ENCODE measurements at places on chromosomes 2 and 18.

GRCh38 chr2:237433920-237434676 is 20.1 kb upstream of the COL6A3 start:
- DNase-seq = no peak

DNA sequence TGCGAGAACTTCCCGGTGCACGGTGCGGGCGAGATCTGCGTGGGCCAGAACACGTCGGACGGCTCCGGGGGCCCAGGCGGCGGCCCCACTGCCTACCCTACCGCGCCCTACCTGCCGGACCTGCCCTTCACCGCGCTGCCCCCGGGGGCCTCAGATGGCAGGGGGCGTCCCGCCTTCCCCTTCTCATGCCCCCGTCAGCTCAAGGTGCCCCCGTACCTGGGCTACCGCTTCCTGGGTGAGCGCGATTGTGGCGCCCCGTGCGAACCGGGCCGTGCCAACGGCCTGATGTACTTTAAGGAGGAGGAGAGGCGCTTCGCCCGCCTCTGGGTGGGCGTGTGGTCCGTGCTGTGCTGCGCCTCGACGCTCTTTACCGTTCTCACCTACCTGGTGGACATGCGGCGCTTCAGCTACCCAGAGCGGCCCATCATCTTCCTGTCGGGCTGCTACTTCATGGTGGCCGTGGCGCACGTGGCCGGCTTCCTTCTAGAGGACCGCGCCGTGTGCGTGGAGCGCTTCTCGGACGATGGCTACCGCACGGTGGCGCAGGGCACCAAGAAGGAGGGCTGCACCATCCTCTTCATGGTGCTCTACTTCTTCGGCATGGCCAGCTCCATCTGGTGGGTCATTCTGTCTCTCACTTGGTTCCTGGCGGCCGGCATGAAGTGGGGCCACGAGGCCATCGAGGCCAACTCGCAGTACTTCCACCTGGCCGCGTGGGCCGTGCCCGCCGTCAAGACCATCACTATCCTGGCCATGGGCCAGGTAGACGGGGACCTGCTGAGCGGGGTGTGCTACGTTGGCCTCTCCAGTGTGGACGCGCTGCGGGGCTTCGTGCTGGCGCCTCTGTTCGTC is 1.7 kb downstream of the FZD7 start:
- peak; percentile 57 for DNase-seq

DNA sequence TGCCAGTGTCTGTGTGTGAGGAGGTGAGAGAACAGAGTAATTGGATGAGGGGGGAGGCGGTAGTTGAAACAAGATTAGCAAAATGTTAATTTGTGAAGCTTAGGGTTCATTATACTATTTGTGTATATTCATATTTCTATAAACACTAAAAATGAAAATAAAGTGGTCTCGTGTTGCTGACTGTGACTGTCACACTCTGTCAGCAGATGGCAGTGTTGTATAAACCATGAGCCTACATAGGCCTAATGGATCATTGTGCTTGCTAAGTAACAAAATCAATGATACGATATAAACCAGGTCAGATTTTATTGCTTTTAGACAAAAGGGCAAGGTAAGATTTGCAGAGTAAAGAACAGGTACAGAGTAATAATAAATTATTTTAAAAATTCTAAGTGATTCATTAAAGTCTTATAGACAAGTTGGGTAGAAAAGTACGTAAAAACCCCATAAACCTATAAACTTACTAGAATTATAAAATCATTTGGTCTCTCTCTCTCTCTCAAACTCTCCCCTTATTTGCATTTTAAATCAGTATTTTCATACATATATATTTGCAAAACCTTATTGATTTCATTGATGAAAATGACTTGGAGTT is 182.7 kb downstream of the RPIA start:
- DNase-seq = no peak

DNA sequence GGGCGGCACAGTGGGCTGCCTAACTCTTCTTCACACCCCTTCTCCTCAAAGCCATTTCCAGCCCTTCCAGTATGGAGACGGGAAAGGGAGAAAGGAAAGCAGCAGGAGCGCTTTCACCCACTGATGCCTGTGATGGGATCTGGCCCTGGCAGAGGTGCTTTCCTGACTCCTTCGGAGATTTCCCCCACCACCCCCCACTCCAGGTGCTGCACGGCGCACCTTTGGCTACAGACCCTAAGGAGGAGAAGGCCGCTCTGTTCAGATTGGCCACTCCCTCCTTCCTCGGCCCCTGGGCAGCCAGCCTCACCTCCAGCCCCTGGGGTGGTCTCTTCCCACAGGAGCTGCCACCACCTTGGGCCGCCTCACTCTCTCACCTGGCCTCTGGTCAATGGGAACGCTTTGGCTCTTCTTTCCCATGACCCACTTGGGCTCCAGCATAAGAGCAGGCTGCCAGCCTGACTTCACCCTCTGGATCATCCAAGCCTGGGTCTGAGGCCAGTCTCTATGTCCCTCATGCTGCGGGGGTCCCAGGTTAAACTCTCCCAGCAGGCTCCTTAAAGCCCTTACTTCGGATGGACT is 18.4 kb upstream of the MAL start:
- no peak for DNase-seq

- DNase-seq = no peak
These were observed 24.3 kb upstream of the FAP start for GRCh38 chr2:162267496-162267895.

DNA sequence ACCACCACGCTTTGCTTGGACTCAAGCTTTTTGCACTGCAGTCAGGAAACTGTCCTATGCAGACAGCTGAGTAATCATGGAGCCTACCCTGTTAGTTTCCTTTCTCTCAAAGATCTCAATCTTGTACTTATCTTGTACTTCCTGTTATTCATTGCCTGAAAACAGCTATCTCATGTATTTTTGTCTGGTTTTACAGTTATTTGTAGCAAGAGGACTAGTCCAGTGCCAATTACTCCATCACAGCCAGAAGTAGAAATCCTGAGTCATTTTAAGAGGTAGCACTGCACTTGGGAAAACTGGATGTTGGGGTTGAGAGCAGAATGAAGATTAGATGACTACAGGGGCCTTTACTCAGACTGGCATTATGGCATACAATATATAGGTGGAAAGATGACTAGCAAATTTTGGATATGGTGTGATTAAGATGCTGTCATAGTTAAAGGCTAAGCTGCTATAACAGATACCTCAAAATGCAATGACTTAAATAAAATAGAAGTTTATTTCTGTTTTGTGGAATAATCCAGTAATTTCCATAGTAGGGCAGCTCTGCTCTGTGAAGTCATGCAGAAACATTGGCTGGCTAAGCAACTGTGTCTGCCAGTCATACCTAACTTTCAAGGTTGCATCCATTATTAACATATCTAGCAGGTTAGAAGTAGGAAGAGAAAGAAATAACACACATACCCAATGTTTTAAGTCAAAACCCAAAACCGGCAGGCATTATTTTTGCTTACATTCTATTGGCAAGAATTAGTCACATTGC is 21.1 kb upstream of the CHMP3 start:
- DNase-seq = no peak

DNA sequence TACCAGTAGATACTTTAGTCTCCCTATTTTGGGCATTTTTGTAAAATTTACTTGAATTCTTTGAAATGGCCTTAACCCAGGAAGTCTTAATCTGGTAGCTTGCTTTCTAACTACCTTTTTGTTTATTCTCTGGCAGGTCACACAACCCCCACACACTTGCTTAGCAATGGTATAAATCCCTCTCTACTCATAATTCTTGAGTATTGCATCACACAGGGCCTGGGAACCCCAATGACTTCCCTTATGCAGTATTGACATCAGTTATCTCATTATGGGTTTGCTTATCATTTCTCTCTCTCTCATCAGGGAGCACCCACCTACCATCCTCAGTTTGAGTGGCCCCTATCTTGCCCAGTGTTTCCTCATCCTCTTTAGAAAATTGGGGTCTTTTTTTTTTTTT is 207.1 kb downstream of the KCNS3 start:
- DNase-seq = no peak

- no peak for DNase-seq
These were observed 476 bp downstream of the MSTN start for GRCh38 chr2:190062053-190062452.

DNA sequence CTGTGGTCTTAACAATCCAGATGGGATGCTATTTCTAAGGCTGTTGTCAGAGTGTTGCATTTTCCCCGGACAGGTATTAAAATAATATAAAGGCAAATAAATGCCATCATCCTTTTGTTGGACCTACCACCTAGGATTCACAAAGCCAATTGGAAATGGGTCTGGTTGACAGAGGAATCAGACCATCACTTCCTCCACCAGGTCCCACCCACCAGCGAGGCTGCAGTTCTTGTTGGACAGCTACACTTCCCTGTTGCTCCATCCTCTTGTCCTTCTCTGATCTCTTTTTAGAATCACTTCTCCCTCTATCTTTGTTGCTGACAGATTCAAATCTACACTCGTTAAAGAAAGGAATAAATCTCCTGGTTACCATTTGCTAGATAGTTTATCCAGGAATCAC is 1.1 kb downstream of the TMEM169 start:
- DNase-seq = peak; percentile 30

GRCh38 chr2:10721396-10722251 is at the start of gene ATP6V1C2:
ATP6V1C2 (plus strand) TSS chr2:10721630; CDS start chr2:10722850, 1,220 bp downstream.
- DNase-seq = peak; percentile 96

DNA sequence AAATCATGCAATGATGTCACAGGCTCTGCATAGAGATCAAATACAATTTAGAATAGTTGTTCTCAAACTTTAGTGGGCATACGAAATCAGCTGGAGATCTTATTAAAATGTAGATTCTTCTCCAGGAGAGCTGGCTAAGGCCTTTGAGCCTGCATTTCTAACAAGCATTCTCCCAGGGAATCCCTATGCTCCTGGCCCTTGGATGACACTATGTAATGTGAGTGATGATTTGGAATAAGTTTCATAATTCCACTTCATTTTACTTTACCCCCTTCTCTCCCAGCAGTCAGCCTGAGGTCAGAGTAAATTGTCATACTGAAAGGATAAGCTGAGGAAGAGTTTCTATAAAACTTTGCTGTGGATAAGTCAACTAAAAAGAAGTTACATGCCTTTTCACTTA is 189.1 kb downstream of the UBE2E3 start:
- DNase-seq = no peak

DNA sequence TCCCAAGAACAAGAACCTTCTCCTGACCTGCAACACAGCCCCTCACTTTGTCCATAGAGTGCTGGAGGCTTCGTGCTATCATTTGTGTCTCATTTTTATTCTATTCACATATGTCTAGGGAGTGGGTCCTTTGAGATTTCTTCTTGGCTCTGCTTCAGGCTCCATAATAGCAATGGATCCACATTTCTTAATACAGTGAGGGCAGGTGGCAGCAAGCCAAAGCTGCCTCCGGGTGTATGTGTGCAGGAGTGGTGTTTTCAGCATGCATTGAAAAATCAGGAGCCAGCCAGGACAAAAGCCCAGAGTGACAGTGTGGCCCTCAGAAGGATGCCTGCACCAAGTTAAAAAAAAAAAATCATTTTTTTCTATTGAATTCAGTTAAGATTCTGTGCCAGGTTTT is 115.1 kb upstream of the PELI1 start:
- DNase-seq = no peak

- DNase-seq = no peak
These were observed 103.6 kb downstream of the KYNU start for GRCh38 chr2:142981069-142981378.

GRCh38 chr18:63158676-63159291 is 160.8 kb downstream of the BCL2 start:
- no peak for DNase-seq

GRCh38 chr2:239904496-239904895 is 120.6 kb downstream of the NDUFA10 start:
- DNase-seq = no peak

DNA sequence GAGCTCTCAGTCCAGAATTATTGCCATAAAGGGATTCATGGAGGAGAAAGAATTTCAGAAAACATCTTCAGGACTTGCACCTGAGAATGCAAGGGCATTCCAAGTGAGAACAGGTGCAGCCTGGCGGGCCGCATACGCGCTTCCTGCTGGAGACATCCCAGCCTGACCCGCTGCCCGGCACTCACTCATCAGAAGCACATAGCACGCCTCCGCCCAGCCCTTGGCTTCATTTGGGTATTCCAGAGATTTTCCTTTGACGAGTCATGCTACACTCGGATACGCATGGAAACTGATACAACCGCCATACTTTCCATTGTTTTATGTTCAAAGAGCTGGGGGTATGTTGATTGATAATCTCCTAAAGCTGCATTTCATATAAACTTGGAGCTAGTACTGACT is 228.0 kb upstream of the ID2 start:
- no peak for DNase-seq

DNA sequence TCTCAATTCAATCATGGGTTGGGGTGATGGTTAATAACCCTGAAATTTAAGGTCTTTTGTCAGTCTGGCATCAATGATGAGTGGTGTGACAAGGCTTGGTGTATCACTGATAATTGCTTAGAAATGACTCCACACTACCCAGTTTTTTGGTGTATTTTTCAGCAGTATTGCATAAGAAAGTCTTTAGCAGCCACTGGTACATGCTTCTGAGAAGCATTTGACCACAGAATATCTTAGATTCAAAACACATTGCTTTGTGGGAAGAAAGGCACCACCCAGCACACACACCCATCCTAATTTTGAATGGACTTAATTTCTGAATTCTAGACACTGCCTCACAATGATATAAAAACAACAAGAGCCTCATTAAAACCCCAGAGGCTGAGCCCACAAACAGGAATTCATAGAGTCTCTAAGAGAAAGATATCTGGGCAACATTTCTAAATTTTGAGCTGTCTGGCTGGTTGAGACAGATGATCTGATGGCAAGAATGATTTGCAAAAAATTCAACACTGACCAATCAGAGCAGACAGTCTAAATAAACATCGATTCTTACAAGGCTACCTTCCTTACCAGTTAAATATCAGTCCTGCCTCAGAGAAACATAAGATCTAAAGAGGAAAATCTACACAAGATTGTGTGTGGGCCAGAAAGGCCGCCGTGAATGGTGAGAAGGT is 114.7 kb upstream of the CYP1B1 start:
- DNase-seq = no peak

GRCh38 chr2:168744844-168745243 is 57.6 kb upstream of the NOSTRIN start:
- DNase-seq = no peak

GRCh38 chr2:86300496-86300895 is 36.9 kb downstream of the REEP1 start:
- DNase-seq = no peak

- DNase-seq = no peak
These were observed 1727.9 kb upstream of the SLC39A10 start for GRCh38 chr2:193929131-193929530.

GRCh38 chr2:150621526-150622213 is 134.2 kb upstream of the RND3 start:
- no peak for DNase-seq

DNA sequence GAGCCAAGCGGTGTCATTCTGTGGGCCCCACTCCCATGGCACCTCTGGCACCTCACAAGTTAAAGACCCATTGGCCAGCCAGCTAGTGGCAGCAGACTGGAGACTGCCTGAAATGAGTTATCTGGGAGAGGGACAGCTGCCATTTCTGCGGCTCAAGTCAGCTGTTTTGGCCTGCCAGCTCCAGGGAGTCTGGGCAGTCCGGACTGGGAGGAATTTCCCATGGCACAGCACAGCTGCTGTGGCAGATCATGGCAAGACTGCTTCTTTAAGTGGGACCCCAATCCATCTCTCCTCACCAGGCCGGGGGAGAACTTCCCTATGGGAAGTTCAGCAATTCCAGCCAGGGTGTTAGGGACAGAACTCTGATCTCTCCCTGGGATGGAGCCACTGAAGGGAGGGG is 2187.6 kb upstream of the CELF4 start:
- DNase-seq = no peak
